ENCODE measurements at places on chromosomes 12 and 14.

GRCh38 chr14:79363291-79363690 is 848.0 kb downstream of the DIO2 start:
- ATAC-seq: no peak

GRCh38 chr12:65685514-65685913 is 138.8 kb upstream of the HMGA2 start:
- ATAC-seq: no peak

DNA sequence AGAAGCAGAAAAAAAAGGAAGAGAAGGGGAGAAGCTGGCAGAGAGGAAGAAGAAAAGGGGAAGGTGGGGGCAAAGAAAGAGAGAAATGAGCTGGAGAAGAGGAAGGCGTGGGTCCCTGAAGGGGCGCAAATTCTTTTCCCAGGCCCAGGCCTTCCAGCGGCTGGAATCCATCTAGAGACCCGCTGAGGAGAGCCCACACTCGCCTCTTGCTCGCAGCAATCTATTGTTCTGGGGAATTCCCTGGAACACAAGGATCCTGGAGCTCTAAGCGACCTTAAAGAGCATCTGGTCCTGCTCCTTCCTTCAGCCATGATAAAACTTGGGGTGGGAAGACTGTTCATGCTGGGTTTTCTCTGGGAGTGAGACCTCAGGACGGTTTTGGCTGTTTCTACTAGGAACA is 41.2 kb upstream of the FKBP4 start:
- no peak for ATAC-seq

GRCh38 chr14:75399843-75400775 is 27.7 kb upstream of the JDP2 start:
- ATAC-seq: no peak

DNA sequence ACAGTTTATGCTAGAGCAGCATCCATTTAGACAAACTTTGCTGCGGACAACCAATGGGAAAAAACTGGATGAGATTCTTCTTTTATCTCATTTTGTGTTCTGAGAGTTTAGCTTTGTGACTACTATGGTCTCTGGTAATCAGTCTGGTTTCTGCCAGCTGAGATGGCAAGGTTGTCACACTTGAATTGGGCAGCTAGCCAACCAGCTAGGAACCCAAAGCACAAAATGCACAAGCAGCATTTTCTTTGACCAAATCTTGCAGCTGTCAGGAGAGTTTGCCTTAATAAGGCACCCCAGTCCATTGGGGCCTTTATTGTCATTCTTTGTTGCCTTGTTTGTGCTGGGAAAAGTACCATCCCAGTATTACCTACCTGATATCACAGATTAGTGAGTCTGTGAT is 34.0 kb upstream of the ETV6 start:
- no peak for ATAC-seq

- ATAC-seq: no peak
These were observed 7.0 kb downstream of the ANKRD9 start for GRCh38 chr14:102502571-102502970.

- no peak for ATAC-seq
These were observed 598 bp downstream of the RASSF9 start for GRCh38 chr12:85835426-85836196.

DNA sequence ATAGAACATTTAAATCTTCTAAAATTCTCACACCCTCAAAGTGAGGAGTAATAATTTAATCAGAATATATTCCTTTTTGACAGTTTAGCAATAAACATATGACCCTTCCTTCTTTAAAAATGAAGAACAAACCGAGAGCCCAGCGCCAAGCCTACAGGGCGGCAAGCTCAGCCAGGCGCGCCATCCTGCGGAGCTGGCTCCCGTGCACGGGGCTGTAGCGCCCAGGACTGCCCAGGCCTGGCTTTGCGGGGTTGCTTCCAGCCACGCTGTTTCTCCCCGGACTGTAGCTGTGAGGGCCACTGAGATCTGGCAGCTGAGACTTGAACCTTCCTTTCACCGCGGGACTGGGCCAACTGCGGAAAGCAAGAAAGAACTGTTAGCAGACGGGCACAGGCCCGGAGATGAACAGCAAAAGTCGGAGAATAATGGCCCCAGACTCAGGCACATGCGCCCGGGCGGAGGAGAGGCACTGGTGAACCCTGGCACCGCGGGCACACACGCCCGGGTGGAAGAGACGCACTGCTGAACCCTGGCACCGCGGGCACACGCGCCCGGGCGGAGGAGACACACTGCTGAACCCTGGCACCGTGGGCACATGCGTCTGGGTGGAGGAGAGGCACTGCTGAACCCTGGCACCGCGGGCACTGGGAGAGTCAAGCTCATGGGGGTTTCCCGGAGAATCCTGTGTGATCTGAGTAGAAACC is 16.6 kb downstream of the PGAM5 start:
- peak; percentile 60 for ATAC-seq

DNA sequence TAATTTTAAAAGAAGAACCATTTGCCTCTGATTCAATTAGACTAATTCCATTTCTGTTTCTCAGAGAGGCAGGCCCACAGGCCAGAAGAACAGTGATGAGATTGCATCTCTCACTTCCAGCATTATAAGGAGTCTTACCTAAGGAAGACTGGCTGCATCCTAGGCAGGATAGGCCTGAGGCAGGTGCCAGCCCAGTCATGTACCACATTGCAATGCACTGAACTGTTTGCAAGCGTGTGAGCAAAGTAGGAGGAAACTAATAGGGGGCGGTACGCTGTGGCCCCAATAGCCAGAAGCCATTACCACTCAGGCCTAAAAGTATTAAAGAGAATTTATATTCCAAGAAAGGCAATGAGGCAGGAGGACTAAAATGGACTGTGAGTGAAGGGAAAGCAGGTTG is 12.1 kb upstream of the CNIH1 start:
- ATAC-seq: no peak

DNA sequence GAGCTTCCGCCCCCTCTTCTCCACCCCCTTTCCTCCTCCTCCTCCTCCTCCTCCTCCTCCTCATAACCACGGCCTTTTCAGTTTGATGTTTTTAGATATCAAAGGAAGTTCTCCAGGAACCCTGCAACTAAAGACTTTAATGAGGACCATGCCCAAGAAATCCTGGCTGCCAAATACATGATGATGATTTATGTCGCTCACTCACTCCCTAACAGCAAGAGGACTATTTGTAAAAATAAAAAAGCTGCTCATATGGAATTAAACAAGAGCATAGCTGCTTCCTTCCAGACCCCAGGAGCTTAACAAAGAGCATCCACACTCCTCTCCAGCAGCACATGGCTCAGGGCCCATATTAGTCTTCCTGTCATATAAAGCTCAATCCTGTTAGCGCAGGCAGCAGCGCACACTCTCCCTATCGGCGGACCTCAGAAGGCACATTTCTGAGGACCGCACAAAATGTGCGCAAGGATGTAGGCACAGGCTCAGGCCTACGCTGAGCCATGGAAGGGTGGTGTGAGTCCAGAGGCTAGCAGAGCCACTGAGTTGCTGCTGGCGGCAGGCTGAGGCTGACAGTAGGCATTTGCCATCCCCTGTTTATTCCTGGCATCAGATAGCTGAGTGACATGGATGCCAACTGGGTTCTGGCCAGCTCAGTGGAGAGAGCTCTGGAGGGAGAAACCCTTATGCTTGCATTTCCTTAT is 232.8 kb downstream of the MSRB3 start:
- no peak for ATAC-seq

DNA sequence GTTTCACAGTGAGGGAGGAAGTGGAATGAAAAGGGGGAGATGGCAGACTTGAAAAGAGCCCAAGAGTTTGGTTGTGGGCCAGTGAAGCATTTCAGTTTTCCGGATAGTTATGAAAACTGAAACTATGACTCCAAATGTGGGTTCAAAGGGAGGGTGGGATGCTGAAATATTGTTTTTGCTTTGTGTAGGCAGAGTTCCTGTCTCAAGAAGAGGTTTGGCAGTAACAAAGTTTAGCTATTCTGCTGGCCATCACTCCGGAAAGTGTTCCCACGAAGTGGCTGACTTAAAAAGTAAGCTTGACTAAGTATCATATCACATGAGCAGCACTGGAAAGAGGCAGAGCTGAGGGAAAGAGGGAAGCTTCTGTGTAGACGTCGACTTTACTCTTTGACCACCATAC is 85.2 kb downstream of the CAND1 start:
- no peak for ATAC-seq

GRCh38 chr14:36619853-36620252 is 37.4 kb upstream of the NKX2-8 start:
- no peak for ATAC-seq

DNA sequence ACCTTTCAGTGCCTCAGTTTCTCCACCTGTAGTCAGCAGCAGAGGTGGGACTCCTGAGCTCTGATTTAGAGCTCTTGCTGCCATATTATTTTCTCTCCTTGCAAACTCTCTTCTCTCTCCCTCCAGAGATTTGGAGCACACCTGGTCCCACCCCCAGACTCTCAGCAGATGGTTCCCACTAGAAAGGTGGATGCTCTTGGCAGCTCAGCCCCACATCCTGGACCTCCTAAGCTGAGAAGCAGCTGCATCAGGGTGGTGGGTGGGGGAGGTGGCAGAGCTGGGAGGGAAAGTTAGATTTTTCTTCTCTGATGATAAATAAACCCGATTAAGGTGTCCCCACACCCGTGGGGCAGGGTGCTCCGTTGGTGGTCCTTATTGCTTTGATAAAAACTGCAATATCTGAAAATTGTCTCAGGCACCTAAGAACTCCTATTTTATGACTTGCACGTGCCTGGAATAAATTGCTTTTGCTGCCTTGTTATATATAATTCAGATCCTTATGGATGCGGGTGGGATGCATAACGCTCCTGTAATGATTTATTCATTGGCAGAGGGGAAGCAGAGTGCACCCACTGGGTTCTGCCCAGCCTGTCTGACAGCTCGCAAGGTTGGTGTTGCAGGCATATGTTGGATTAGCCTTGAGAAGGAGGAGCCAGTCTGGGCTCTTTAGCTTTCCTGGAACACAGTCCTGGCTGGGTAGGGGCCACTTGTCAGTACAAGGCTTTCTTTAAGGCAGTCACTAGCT is 214.2 kb downstream of the SUDS3 start:
- ATAC-seq: no peak

DNA sequence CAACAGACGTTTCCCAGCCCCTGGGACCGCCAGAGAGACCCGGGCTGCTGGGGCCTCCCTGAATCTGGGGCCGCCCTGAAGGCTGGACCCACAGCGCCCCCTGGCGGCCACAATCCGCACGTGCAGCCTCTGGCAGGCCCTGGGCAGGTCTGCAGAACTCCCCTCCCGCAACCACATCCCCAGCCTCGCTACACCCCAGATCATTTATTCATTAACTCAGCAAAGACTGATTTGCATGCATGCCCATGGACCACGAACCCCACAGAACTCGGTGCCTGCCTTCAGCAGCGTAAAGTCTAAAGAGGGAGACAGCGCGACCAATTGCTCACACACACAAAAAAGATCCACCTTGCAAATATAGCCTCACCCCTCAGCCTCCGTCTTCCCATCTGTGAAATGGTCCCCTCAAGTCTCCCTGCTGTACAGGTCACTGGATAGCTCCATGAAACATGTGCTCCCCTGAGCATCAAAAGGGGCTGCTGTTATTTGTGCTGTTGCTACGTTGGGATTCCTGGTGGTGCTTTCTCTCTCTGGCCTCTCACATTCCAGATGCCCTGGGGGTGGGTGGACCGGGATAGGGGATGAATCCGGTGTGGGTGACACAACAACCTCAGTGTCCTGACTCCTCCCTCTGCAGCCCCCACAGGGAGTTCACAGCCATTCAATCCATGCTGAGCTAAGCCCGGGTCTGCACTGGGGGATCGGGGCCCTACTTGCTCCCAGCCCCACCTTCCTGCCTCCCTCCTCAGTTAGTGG is 96.4 kb downstream of the SCARB1 start:
- ATAC-seq: peak; percentile 90

DNA sequence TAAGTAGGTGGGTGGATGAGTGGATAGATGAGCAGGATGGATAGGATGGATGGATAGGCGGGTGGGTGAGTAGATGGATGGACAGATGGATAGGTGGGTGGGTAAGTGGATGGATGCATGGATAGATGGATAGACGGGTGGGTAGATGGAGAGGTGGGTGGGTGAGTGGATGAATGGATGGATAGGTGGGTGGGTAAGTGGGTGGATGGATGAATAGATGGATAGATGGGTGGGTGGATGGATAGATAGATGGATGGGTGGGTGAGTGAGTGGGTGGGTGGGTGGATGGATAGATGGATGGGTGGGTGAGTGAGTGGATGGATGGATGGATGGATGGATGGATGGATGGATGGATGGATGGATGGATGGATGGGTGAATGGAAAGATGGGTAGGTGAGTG is 221.7 kb upstream of the NOS1 start:
- ATAC-seq: no peak

- ATAC-seq: no peak
These were observed 34.8 kb upstream of the CD9 start for GRCh38 chr12:6165395-6165794.

DNA sequence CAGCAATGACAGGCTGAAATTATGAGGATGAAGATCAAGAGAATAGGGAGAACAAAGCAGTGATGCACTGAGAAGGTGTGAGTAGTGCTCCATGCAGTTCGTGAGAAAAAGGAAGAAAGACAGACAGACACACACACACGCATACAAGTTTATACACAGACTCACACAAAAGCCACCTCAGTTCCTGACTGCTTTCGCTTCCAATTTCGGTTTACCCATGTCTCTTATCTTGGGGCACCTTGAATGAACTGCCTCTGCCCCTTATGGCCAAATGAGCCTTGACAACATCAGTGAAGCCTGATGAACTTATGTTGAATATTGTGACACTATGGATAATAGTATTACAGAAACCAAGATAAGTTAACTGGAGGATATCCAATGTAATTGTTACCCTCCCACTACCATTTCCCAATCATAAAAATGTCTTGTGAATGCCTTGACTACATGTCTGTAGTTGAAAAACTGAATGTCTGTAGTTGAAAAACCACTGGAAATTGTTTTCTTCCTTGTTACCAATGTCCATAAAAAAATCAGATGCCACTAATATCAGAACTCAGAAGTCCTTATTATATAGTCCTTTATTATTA is 380.4 kb upstream of the DDHD1 start:
- no peak for ATAC-seq

- no peak for ATAC-seq
These were observed 977 bp upstream of the KRT5 start for GRCh38 chr12:52521175-52521567.

DNA sequence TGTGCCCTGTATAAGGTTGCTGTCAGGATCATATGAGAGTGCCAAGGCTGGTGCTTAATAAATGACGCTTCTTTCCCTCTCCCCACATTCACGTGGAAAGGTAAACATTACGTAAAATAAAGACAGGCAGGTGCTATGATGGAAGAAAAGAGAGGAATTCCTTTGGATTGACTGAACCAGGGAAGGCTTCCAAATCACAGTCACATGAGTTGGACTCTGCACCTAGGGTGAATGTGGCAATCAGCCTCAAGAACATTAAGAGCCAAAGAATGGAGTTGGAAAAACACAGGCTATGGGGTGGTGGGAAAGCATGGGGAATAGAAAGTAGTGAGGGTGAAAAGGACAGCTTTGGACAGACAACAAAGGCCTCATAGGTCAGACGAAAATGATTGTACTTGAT is 473.1 kb downstream of the VRK1 start:
- ATAC-seq: no peak

All from stimulated activated memory B cell treated with anti-CD40 and anti-IgM and Interleukin-4, amounts not matched to agents 10 μg/mL and 1 μg/mL and 100 μg/mL, for 72 hours (primary cell).